ENCODE measurements at places on chromosomes 4 and X.

- DNase-seq, result no peak
These were observed 918.7 kb upstream of the POU3F4 start for GRCh38 chrX:82589410-82589809.

- DNase-seq, result no peak
These were observed 22.7 kb downstream of the CXCL1 start for GRCh38 chr4:73891739-73892405.

GRCh38 chrX:119292445-119292844 lies 56.4 kb downstream of the PGRMC1 start:
- no peak for DNase-seq

DNA sequence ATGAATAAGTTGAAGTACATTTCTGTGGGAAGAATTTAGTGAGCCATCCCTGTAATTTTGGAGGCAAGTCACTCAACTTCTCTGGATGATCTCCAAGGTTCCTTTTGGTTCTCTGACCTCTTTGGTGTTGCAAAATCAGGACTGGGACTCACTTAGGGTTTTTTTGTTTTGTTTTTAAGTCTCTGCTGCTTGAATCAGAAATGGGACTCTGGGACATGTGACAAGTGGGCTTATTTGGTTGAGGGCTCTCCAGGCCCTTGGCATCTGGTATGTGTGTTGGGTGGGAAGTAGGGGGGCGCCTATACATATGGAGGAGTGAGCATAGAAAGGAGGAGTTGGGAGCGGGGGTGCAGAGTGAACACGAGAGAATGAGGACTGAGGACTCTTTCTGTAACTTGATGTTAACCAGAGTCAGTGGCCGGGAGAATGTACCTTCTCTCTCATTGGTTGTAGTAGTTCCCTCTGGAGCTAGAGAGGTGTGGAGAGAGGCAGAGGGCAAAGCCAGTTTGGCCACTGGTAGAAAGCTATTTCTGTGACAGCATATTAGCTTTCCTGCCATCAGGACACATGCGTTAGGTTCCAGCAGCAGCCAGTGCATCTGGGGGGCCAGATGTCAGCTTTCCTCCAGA lies 1.9 kb downstream of the ARHGAP10 start:
- DNase-seq, result no peak

GRCh38 chr4:121950680-121951520 lies 960 bp downstream of the TRPC3 start:
- peak; percentile 29 for DNase-seq

DNA sequence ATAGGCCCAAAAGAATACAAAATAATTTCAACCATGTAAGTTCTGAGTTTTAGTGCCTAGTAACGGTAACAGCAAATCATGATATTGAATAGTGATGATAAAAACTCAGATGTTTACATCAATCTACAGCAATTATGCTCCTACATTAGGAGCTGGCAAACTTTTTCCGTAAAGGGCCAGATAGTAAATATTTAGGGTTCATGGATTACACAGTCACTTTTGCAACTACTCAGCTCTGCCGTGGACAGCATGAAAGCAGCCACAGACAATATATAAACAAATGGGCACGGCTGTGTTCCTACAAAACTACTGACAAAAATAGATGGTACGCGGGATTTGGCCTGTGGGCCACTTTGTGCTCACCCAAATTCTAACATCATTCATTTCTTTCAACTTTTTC lies 167.8 kb upstream of the NAP1L5 start:
- DNase-seq, result no peak

- no peak for DNase-seq
These were observed at the start of gene TREX2 for GRCh38 chrX:153445856-153446635. TREX2 (minus strand) TSS chrX:153446056; CDS start chrX:153445430, 626 bp downstream.

GRCh38 chrX:155745792-155746191 lies 133.0 kb upstream of the TMLHE start:
- no peak for DNase-seq
